ENCODE measurements at places on chromosomes 1 and 21.

DNA sequence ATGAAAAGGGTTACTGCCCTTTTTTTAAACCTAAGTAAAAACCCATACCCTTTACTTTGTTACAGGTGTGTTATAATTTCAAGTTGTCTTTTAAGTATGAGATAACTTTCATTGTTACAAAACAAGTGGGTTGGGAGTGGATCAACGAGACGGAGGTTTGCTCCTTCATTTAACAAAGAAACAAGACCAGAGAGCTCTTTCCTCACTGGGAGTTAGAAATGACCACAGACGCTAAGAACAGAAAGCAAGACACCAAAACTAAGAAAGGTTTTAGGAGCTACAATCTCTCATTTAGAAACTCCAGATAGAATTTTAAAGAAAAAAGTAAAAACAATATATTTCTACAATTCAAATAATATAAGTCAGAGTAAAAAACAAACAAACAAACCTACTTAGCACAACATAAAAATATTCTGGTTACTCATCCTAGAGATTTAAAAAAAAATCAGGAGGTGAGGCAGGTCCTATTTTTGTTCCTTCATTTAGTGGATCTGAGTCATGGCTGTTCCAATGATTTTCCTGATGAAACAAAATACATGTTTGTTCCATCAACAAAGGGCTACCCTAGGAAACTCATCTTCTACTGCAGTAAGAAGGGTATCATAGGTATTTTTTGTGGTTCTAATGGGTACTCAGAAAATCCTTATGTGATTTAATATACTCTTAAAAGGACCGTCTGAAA is 33.0 kb downstream of the APP start:
- DNase-seq: no peak

- DNase-seq: no peak
Measured at GRCh38 chr1:72050551-72050950, 231.8 kb downstream of the NEGR1 start.

GRCh38 chr21:41683815-41684214 is 83.0 kb downstream of the RIPK4 start:
- no peak for DNase-seq

- no peak for DNase-seq
Measured at GRCh38 chr21:35616090-35616489, 444.2 kb downstream of the SETD4 start.

DNA sequence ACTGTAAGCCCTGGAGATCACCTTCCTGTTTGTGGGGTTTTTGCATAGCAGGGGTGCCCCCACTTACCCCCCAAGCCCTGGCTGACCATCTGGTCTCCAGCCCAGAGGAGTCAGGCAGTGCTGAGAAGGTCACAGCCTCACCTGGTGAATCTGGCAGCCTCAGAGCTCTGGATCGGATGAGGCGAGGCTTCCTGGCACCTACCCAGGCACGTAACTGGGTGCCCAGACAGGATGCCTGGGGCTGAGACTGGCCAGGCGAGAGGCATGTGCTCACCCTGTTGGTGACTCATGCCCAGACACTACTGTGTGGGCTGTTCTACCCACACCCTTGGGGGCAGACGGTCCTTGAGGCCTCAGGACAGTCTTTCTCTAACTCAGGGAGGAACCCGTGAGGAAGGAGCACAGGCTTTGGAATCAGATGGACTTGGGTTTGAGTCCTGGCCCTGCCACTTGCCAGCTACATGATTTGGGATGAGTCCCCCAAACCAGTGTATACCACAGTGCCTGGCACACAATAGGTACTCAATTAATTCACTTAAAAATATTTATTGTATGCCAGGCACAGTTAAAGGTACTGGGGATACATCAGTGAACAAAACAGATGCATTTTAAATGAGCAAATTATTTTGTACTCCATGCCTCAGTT is 15.1 kb upstream of the PADI3 start:
- DNase-seq: no peak

DNA sequence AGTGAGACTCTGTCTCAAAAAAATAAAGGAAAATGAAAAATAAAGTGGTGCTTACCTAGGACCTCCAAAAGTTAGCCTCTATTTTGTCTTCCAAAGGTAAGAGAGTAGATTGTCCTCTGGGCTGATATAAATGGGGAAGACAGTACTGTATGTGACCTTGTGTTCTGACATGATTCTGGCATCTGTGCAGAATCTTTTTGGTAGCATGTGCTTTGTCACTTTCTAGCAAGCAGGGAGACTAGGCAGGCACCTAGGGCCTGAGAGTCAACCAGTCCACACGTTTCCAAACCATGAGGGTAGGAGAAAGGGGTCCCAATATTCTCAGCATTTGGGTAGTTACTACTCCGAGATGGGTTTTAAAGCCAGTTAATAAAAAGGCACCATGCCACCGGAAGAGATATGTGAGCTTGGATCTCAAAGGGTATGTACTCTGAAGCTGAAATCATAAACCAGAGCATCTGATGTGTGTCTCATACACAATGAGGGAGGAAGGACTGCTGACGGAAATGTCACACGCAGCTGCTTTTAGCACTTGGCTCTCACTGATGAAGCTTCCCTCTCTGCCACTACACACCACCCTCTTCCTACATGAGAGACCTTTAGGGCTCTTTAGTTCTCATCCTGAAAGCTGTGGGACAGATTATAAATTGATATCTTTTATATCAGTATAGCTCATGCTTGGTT is 27.0 kb upstream of the SLC16A1 start:
- no peak for DNase-seq

GRCh38 chr1:111989531-111990025 is at the start of gene KCND3:
Gene KCND3, minus strand, starts transcription at chr1:111989668.
- DNase-seq: no peak

DNA sequence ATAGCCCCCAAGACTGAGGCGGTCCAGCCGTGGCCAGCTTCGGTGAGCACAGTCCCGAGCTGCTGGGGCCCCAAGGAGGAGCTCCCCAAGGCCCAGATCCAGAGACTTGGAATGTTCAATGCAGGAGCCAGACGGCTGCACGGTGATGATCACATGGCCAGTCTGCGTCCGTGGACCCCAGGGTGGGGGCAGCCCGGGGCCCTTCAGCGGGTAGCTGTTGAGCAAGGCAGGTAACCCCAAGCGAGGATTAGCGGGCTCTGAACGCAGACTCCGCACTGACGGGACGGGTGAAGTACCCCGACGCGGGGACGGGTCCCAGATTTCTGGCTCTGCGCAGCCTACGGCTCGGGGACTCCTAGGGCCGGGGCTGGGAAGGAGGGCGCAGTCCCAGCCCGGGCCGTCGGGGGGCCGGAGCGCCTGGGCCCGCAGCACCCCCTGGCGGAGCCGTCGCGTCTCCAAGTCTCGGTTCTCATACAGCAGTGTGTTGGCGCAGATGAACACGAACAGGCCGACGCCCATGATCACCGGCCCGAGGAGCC is 2.7 kb downstream of the TMEM200B start:
- DNase-seq: no peak

DNA sequence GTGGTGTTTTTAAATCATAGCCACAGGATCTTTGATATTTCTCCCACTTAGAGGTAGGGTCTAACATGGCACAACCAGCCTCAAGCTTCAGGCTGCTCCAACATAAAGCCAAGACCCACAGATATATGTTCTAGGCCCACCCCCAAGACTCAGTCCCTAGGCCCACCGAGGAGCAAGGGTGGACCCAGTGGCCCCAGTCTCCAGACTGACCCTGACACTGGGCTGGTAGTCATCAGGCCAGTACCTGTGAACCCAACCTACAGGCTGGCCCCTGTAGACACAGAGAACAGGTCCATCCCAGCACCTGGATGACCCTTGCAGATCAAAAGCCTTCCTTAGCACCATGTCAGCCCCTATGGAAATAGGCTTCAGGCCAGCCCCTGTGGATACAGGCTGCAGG is 60.5 kb downstream of the NEGR1 start:
- no peak for DNase-seq

DNA sequence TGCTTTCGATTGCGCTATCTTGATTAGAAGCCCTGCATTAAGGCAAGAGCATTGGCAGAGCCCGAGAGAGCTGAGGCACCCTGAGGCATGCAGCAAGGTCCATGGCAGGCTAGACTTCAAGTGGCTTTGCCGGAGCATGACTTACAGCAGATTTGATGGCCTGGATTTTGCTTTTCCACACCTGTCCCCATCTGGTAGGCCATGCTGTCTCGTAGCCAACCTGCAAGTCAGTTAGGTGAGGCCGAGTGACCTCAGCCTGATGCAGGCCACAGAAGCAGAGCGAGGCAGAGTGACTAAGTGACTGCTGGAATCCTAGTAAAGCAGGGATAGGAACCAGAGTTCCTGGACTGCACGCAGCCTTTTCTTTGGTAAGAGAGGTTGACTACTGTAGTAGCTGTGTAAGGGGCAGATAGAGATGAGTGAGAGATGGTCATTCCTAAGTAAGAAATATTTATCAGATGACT is 148.9 kb downstream of the PBX1 start:
- DNase-seq: no peak

DNA sequence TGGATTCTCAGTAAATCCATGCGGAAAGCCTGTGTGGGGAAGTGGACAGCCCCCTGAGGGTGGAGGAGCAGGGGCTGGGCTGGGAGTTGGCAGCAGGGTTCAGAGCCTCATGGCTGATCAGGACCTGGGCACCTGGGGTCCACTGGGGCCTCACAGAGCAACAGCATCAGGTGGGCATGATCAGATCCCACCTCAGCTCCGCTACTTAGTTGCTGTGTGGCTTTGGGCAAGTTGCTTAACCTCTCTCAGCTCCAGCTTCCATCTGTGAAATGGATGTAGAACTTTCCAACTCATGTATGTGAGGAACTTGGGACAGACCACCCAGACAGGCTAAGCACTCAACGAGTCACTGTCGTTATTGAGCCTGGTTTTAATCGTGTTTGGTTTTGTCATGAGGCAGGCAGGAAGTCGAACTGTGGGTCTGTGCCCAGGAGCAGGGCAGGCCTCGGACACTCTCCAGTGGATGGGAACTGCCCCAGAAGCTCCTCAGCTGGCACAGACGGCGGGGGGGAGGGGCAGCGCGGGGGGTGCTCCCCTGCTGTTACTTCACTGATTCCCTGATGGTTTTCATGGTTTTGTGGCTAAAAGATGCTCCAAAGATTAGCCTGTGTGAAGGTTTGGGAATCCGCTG is 155.8 kb upstream of the TMEM51 start:
- DNase-seq: no peak

- no peak for DNase-seq
Measured at GRCh38 chr1:85374160-85374559, 90.8 kb downstream of the DDAH1 start.

GRCh38 chr1:109613361-109614147 is 5.9 kb downstream of the GNAT2 start:
- DNase-seq: no peak

DNA sequence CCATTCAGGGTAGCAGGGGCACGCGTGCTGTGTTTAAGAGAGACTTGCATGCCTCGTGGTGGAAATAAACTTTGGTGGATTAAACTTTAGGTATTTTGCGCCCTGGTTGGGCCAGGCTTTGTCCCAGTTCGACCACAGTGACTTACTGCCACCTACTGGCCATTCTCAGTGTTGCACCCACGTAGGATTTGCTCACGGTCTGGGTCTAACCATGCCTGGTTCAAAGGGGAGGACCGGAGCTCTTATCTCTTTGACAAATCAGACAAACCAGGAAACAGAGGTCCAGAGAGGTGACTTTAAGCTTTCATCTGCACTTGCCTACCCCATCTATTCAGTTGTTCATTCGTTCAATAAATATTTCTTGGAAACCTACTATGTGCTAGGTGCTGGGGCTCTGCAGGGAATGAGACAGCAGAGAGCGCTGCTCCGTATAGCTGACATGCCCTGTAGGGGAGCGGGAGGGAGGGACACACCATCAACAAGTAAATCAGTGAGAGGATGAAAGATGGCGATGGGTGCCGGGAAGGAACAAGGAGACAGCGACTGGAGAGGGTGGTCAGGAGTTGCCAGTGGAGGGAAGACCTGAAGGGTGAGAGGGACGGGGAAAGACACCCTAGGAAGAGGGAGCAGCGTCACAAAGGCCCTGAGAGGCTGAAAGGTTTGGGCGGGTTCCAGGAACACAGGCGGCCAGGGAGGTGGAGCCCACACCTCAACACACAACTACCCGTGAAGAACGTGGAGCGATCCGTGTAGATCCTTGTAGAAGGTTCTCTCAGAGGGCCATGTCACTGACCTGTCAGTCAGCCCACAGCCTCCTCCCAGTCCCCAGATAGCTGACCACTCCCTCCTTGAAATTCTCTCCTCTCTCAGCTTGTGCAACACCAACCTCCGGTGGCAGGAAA is 27.2 kb upstream of the TINAGL1 start:
- peak; percentile 86 for DNase-seq

GRCh38 chr1:9846611-9847171 is 22.9 kb upstream of the CLSTN1 start:
- no peak for DNase-seq
